ENCODE measurements at places on chromosomes 12 and 14.

DNA sequence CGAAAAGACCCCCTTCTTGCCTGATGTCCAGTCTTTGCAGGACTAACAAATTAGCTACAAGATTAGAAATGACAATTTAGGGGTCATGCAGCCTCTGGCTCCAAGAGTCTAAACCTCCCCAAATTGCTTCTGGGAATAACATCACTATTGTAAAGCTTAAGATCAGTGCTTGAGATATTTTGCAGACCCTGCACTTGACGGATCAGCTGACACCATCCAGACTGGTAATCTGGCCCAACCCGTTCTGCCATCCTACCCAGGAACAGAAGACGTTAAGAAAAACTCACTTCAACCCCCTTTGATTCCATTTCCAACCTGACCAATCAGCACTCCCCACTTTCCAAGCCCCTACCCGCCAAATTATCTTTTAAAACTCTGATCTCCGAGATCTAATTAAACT is 236.7 kb upstream of the KRR1 start:
- peak; percentile 26 for DNase-seq

DNA sequence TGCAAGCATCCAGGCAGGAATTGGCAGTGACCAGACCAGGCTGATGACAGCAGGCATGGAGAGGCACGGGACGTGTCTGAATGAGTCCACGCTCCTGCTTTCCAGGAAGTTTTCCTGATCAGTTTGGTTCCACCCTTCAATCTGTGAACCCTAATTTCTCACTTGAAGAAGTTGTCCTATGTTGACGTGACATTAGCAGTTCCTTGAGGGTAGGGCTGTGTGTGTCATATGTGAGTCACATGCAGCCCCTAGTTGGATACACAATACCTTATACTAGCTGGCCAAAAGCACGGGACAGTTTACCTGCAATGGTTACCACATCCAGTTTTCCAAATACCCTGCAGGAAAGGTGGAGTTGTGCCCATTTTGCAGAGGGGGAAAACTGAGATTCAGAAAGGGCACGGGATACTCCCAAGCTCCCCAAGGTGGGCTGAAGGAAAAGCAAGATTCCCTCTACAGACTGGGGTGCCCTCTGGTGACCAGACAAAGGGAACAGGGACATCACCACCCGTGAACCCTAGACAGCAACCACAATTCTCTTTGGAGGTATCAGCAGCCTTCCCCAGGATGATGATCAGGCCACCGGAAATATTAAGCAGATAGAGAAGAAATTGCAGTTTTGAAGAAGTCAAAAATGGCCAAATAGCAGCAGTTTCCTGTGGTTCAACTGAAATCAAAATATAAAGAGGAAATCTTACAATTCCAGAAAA is 194.5 kb downstream of the PHETA1 start:
- no peak for DNase-seq

DNA sequence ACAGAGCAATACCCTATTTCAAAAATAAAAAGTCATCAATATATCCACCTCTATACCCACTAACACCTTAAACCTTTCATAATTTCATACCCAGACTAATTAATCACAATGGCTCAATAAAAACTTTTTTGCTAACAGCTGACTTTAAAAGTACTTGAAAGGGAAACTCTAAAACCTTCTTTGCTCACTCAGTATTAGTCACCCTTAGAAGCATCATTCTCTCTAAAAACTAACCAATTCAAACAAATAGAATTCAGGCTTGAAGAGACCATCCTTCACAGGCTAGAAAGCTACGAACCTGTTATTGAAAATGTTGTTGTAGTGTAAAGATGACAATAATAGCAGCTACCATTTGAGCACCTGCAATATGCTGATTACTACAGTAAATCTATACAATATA is 37.2 kb downstream of the HECTD1 start:
- DNase-seq = no peak

- DNase-seq = no peak
Measured at GRCh38 chr12:77725611-77726010, 105.1 kb upstream of the NAV3 start.

DNA sequence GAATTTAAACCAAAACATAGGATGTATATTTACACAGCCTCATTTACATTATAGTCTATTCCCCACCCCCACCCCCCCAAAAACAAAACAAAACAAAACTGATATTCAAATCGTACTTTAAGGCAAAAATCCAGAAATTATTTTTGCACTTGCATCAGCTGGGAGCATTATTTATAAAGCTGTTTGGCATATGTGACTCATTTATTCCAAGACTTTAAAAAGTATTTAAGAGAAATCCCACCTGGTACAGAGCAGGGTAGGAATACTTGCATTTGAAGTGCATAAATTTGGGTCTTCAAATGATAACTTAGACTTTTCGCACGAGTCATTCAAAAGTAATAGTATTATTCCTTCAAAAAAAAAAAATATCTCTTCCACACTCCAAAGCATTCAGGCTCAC is 1.1 kb downstream of the KLHL28 start:
- no peak for DNase-seq

GRCh38 chr12:33427071-33427470 is 12.5 kb downstream of the SYT10 start:
- DNase-seq = peak; percentile 16

GRCh38 chr12:123267991-123268843 is 3.4 kb downstream of the CDK2AP1 start:
- no peak for DNase-seq

DNA sequence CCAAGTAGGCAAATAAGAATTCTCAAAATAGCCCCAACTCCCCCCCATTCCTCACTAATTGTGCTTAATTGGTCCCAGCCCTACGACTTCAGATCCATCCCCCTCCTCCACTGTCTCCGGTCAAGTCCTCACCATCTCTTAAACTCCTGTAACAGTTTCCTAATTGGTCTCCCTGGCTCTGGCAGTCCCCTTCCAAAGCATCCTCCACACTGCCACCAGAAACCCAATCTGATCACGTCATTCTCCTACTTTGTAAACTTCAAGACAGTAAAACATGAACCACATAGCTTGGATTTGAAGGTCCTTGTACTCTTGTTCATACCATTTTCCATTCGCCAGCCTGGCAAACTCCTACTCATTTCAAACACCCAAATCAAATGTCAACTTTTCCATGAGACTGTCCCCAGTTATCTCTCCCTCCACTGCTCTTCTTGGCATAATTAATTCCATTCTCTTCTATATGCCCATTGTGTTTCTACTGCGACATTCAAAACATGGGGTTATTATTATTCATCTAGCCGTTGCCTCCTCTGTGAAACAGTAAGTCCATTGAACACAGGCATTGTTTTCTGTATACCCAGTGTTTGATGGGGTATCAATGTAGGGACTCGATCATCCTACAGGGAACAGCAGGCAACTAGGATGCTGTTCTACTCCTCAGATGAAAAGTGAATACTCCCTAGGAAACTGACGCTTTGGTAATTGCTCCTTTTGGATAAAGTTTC is 104.6 kb downstream of the EGLN3 start:
- no peak for DNase-seq

GRCh38 chr12:67413577-67413976 is 144.4 kb downstream of the CAND1 start:
- peak; percentile 77 for DNase-seq

DNA sequence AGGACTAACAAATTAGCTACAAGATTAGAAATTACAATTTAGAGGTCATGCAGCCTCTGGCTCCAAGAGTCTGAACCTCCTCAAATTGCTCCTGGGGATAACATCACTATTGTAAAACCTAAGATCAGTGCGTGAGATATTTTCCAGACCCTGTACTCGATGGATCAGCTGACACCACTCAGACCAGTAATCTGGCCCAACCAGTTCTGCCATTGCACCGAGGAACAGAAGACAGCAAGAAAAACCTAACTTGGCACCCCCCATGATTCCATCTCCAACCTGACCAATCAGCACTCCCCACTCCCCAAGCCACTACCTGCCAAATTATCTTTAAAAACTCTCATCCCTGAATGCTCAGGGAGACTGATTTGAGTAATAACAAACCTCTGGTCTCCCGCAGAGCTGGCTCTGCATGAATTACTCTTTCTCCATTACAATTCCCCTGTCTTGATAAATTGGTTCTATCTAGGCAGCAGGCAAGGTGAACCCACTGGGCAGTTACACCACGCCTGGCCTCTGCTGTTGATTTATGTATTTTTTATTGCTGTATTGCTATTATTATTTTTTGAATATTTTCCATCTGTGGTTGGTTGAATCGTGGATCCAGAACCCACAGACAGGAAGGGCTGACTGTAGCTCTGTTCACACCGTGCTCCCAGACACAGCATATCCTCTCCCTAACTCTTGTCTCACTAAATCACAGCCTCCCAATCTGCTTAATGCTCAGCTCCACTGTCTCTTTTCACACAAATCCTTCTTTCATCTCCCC is 9.2 kb downstream of the HEBP1 start:
- DNase-seq = peak; percentile 83

GRCh38 chr12:124433147-124433874 is 134.1 kb downstream of the NCOR2 start:
- DNase-seq = no peak

DNA sequence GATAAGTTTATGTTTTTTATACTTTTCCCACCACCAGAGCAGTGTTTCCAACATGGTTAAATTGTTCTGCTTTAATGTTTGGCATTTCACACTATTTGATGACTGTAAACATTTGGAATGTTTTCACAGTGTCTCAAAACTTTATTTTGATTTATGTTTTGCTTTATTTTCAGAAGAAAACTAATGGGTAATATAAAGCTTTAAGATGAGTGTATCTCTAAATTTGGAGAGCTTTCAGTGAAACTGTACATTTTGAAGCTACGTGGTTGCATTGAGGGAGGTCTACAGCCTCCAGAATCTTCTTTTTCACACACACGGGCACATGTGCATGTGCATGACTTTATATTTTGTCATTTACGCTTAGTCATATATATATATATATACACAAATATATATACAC is 10.7 kb downstream of the BICD1 start:
- DNase-seq = no peak

DNA sequence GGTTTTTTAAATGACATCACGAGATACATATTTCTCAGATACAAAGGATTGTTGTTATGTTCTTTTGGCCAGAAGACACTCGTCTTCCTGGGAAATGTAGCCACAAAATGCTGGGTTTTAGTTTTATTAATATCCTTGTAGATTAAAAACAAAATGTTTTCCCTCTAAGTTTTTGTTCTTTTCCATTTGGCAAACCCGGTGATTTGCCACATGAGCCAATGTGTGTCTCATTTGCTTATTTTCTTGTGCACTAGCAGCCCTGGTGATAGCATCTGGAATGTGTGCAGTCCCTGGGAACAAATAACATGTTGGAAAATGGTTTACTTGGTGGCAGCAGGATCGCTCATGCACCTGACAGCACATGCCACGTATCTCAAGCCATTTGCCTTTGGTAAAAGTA is 61.0 kb downstream of the HMGA2 start:
- DNase-seq = no peak

DNA sequence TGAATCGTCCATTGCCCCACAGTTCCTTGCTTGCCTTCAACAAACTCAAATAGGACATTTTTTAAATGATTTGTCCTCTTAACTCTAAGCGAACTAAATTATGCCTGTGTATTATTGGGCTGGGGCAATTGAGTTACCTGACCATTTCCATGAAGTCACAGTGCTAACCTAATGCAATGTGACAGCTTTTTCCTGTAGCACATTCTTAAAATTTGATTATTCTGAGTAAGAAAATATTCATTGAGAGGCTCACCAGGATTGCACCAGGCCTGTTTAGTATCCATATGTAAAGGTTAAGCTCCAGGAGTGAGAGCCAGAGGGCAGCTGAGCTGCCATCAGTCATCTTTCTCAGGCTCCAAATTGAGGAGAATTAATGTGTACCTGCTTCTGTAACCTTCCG is 90.9 kb downstream of the GPR65 start:
- DNase-seq = no peak

DNA sequence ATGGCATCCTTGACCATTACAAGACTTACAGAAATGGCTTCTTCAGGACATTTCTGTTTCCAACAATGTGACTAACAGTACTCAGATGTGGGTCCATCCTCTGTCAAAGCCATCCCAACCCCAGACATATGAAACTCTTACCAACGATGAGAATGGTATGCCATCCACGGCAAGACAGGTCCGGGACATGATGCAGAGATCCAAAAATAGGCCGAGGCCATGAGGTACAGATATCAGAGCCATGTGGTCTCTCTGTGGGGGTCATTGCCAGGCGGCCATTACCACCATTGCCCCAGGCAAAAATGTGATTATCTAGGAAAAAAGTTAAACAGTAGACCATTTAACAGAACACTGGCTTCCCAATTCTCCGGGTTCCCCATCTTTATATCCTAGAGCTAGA is 27.5 kb downstream of the ZC2HC1C start:
- DNase-seq = no peak

DNA sequence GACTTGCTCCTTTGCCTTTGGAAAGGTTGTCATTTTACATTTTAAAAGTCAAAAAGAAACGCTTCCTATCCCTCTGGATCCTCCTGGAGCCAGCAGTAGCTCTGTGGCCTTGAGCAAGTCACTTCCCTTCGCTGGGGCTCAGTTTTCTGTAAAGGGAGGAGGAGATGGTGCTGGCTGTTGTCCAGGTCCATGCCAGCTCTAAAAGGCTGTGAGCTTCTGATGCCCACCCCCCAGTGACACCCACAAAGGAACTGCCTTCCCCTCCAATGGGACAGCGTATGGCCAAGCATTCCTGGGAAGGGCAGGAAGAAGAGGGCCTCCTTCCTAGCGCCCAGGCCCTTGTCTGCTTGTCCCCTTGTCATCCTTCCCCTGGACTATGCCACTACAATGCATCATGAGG is 81.5 kb downstream of the NTF3 start:
- no peak for DNase-seq

DNA sequence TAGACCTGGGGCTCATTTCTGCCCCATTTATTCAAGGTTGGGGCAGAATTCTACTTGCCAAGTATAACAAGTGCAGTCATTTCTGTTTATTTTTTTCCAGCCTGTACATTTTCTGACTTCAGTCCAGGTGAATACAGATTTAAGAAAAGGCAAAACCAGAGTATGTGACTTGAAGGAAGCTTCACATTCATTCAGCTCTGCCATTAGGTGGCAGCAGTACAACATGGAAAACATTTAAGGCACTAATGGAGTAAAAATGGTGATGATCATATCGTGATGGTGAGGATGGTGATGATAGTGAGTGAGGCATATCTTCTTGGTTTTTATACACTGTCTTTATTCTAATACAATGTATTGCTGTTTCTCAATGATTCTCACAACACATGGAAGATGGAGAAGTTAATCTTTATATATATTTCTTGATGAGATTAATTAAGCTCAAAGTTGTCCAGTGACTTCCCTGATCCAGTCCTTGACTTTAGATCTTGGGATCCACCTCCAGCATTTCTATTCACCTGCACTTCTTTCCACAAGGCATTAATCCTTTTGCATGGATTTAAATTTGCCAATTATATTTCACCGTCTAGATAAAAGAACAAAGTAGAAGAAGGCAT is 176.7 kb upstream of the SEL1L start:
- no peak for DNase-seq

GRCh38 chr14:77961847-77962580 is 162.1 kb downstream of the ADCK1 start:
- no peak for DNase-seq

- DNase-seq = no peak
Measured at GRCh38 chr12:86730233-86730632, 474.0 kb upstream of the MGAT4C start.

All from ELF-1 (cell line).